Parietal lobe (tissue), 2 donors: ENCODE measurements at places on chromosomes 2 and 18. TPM values are rescaled to one million over a fixed set of nuclear protein-coding genes. Genes with fewer than 3 reads are reported as not detected.

MERTK gene
- 5.9 TPM for total RNA-seq

DNAJC5G gene
- not detected for total RNA-seq

APCDD1 gene
- 18.8 TPM for total RNA-seq

PDE11A gene
- 1.3 TPM for total RNA-seq

L3MBTL4 gene
- total RNA-seq, result 13.1 TPM

ZSWIM2 gene
- 0.63 TPM for total RNA-seq

CCDC85A gene
- 34.4 TPM for total RNA-seq
